ENCODE measurements at places on chromosomes 3 and 15.

- DNase-seq = no peak
These were observed 214.6 kb upstream of the STAC start for GRCh38 chr3:36165509-36166290.

GRCh38 chr3:172746475-172746874 is 4.1 kb upstream of the ECT2 start:
- no peak for DNase-seq

- no peak for DNase-seq
These were observed 66.7 kb downstream of the RFX7 start for GRCh38 chr15:56176996-56177395.

- no peak for DNase-seq
These were observed 161.3 kb upstream of the ATP11B start for GRCh38 chr3:182632077-182632393.

- DNase-seq = no peak
These were observed 59.9 kb downstream of the LRRFIP2 start for GRCh38 chr3:37114251-37115145.

DNA sequence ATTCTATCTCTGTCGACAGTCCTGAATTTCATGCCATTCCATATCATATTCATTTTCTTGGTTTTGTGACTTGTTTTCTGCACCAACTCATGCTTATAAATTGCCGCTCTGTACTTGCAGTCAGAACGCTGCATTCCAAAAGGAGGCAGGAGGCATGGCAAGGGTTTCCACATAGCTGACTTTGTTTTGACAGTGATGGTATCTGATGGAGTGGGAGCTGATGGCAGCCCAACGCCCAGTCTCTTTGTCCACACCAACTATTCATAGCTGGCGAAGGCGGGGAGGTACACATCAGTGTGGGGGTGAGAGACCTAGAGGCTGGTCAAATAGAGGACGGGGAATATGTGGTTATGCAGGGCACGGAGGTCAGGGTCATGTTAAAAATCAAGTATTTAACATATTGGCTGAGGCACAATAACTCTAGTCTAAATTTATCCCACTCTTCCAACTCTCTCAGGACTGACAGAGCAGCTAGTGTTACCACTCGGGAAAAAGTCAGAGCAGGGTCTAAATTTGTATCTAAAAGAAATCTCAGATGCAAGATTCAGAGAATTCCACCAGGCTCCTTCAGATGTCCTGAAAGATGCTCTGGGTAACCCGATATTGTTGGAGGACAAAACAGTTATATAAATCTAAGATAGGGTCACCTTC is 67.8 kb upstream of the ATP13A3 start:
- DNase-seq = no peak

DNA sequence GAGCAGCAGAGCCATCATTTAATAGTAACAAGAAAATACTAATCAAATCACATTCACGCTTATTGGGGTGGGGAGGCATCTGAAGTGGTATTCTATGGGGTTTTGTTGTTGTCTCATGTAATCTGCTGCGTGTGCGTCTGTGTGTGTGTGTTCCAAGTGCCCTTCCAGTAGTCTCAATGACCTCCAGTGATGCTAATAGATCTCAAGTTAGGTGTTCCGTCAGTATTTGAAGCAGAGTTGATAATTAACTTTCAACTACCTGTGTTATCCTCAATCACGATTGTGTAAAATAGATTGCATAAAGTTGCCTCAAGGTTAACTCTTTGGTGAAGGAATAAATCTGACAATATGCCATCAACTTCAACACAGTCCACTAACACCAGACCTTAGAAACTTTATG is 375.0 kb downstream of the MECOM start:
- no peak for DNase-seq

- DNase-seq = no peak
These were observed 103.7 kb downstream of the IQSEC1 start for GRCh38 chr3:12969486-12969885.

DNA sequence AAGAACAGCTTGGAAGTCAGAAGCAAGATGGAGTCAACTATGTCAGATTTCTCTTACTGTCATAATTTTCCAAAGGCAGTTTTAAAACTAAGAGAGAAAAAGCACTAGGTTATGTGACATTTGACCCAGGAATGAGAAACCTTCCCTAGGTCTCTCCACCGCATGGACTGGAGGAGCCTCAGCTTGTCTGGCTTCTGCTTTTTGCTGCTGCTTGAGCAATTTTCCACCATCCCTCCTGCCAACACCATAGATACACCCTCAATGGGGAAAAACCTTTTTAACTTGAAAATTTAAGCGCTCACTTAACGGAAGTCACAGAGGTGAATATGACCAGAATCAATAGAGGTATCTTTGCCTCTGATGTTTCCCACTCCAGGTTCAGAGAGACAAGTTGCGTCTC is 17.8 kb upstream of the IREB2 start:
- DNase-seq = no peak

- no peak for DNase-seq
These were observed 78.8 kb downstream of the AAGAB start for GRCh38 chr15:67175643-67176071.

GRCh38 chr15:82641129-82641798 is 5.9 kb downstream of the CPEB1 start:
- no peak for DNase-seq

DNA sequence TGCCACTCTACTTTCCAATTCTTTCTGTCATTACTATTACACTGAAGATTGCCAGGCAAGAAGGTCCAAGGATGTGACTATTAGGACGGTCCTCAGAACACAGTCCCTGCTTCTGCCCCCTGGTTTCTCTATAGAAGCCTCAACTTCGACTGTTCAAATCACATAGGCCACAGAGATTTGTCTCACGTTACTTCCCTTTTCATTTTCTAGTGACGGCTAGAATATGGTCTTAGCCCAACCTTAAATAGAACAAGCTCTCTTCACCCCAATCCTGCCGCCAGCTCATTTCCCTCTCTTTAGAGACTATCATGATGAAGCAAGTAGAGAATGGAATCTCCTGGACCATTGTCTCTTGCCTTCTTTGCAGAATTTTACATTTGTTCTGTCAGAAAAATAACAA is 84.9 kb downstream of the TIGIT start:
- no peak for DNase-seq

DNA sequence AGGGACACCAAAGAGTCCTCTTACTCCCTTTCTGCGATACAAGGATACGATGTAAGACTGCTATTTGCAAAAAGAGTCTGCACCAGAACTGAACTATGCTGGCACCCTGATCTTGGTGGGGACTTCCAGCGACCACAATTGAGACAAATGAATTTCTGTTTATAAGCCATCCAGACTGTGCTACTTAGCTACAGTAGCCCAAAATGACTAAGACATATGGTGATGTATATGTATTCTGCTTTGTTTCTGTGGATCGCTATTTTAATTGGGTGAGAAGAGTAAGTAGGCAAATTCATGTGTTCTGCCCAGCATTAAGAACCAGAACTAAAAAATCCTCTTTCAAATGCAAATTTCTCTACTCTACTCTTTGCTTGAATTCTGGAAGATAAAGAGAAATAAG is 720.9 kb downstream of the DIPK2A start:
- no peak for DNase-seq

DNA sequence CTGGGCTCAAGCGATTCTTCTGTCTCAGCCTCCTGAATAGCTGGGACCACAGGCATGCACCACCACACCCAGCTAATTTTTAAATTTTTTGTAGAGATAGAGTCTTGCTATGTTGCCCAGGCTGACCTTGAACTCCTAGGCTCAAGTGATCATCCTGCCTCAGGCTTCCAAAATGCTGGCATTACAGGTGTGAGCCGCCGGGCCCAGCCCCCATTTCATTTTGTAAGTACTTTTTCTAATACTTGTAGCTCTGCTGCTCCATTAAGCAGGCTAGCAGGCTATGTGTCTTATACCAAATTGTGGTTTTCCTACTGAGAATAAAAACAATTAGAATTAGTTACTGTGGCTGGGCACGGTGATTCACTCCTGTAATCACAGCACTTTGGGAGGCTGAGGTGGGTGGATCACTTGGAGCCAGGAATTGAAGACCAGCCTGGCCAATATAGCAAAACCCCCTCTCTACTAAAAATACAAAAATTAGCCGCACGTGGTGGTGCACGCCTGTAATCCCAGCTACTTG is 22.4 kb downstream of the NIPA1 start:
- DNase-seq = no peak

DNA sequence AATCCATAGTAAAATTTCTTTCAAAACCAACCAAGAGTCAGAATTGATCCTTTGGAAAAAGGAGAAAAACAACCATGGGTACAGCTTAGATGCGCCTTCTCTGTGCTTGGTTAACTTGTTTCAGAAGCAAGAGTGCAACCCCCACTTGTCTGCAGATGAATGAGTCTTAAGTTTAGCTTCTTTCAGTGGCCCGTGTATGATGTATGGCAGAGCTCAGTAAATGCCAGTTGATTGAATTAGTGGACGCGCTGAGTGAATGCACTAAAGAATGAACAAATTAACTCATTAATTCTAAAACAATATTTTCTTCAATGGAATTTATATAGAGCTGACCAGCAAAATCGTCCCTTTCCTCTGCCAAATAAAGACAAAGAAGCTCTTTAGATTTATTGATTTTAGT is 67.0 kb upstream of the ARHGEF3 start:
- no peak for DNase-seq

DNA sequence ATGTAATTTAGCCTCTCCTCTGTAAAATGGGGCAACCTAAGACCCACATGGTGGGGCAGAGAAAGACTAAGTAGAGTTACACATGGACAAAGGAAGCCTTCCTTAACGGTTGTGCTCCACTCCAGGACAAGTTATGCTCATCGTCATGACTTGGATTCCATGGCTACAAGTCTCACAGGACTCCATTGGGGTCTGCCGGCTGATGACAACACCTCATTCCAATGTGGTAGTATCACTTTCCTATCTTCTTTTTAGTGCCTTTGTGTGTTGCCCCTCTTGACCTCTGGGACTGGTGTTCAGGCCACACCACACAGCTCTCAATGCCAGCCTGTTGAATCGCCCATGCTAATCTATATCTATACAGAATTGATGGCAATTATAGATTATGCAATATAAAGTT is 181.3 kb upstream of the WNT5A start:
- DNase-seq = no peak

DNA sequence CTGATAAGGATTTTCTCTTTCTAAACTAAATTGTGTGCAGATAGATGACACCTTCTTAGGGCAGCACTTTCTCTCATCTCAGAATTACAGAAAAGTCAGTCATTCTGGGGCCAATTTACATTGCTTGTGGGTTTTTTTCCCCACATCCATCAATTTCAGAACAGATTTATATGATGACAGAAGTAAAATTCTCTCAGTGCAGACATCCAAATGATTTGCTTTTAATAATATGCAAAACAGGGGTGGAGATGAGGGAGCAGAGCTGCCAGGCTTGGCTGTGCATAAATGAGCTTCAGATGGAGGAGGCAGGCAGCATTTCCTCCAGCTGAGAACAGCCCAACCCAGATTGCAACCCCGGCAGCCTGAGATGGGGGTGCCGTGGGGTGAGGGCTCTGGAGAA is 44.0 kb downstream of the EDEM1 start:
- DNase-seq = no peak

- no peak for DNase-seq
These were observed 51.5 kb upstream of the GSK3B start for GRCh38 chr3:120145542-120146285.

GRCh38 chr3:12430086-12430485 is 54.2 kb upstream of the TSEN2 start:
- no peak for DNase-seq

- no peak for DNase-seq
These were observed 66.7 kb upstream of the SEMA6D start for GRCh38 chr15:47650564-47650963.

- no peak for DNase-seq
These were observed 234.8 kb upstream of the GADL1 start for GRCh38 chr3:31129241-31129640.

- DNase-seq = no peak
These were observed 14.3 kb upstream of the MOBP start for GRCh38 chr3:39453134-39453533.

DNA sequence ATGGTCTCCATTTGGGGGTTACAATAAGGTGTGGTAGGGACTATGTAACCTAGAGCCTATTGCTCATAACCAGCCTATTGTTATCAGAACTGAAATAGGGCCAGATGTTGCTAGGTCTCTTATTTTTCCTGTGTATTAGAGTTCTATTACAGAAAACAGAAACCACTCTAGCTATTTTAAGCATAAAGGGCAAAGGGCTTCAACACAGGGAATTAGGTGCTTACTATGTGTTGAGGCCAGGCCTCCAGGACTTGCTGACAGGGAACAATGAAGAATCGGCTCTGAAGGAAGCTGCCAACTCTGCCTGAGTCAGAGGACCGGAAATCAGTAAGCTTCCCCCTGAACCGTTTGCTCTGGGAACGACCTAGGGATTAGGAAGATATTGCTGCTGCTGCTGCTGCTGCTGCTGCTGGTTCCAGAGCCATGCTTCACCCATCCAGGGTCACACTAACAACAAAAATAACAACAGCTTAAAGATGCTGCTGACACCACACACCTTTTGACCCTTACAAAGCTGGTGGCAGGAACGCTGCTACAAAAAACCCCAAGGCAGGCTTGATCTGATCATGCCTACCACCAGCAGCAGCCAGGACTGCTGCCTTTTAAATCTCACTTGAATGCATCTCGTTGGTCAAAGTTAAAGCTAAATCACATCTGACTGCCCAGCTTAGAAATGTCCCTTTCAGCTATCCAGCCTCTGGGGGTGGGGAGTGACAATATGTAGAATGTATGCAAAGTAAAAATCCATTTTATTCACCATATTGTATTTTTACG is 276.9 kb upstream of the IL12A start:
- no peak for DNase-seq

DNA sequence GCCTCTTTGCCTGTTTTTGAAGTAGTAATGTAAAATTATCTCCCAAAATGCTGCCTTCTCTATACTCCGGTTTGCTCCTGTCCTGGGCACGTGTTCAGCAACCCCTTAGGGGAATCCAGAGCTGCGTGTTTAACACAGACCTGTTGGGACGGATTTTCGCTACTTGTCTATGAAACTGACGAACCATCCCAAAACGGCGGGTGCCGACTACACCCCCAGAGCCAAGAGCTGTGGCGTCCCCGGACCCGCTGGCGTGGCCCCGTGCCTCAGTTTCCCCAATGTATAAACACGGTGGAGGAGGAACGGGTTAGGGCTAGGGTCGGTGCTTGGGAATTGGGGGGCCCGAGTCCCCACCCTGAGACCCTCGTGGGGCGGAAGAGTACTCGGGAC is 473 bp downstream of the FHIT start:
- DNase-seq = no peak

DNA sequence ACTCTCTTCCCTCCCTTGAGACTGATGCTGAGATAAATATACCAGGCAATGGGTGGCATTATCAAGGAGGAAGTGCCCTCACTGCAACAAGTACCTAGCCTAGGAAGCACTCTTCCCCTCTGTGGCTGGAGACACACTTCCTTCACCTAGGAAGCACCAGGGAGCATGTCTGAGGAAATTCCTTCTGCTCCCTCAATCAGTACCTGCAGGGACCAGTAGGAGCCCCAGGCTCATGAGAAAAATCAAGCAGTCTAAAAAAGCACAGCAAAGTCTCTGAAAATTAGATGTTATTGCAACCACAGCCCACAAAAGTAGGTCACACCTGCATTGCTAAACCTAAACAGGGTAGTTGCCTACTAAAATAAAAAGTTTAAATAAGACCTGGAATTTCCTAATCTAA is 78.2 kb upstream of the TRPM1 start:
- no peak for DNase-seq

GRCh38 chr3:133943639-133944141 is 48.0 kb upstream of the RAB6B start:
- no peak for DNase-seq
